ENCODE measurements at places on chromosomes 4 and X.

- DNase-seq = no peak
Measured at GRCh38 chrX:13574600-13574999, 5.2 kb downstream of the EGFL6 start.

DNA sequence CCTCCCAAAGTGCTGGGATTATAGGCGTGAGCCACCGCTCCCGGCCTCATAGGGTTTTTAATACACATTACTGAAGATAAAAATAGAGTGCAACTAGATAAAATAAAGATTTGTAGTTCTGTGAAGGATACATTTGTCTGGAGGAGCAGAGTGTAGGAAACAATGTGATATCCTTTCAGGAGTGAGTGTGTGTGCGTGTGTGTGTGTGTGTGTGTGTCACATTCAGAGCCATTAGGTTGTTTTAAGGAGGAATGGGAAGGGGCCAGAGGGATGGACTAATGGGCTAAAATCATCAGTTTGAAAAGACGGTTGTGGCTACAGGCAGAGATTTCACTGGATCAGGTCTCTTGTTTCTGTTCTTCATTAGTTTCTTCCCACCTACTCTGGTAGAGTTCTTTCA lies 40.0 kb downstream of the RBPJ start:
- no peak for DNase-seq

DNA sequence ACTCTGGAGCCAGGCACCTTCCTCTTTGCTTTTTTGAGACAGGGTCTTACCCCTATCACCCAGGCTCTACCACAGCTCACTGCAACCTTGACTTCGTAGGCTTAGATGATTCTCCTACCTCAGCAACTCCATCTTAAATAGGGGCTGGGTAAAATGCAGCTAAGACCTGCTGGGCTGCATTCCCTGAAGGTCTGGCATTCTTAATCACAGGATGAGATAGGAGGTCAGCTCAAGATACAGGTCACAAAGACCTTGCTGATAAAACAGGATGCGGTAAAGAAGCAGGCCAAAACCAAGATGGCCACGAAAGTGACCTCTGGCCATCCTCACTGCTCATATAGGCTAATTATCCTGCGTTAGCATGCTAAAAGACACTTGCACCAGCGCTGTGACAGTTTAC lies 770.8 kb upstream of the PRKX start:
- no peak for DNase-seq

GRCh38 chr4:185039508-185040273 lies 21.4 kb downstream of the HELT start:
- DNase-seq = peak; percentile 66

- DNase-seq = peak; percentile 12
Measured at GRCh38 chr4:42655921-42656678, 805 bp downstream of the ATP8A1 start.

GRCh38 chr4:8664031-8664805 lies 71.7 kb downstream of the CPZ start:
- DNase-seq = no peak

DNA sequence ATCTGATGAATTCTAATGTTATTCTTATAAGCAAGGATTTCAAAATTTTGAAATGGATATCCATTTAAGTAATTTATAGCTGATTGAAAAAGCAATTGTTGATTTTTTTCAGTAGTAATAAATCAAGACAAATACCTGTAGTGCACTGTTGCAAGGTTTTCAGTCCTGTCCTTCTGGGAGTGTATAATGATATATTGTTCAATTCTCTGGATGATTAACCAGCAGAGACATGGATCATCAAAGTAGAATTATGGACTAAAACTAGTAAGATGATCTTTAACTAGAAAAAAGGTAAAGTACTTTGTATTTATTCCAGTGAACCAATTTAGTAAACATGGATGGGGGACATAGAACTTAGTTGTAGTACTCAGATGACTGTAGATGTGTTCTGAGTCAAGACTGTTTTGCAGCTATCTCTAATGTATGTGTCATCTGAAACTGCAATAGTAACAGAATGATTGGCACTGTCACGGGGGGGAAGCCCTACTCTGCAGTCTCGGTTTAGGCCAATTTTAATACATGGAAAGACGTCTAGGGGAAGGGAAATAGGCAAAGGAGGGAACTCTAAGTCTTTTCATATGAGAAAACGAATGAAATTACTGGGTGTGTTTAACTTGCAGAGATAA lies 121.9 kb downstream of the GLRA3 start:
- no peak for DNase-seq

- no peak for DNase-seq
Measured at GRCh38 chr4:1492651-1493539, 86.7 kb upstream of the NKX1-1 start.

DNA sequence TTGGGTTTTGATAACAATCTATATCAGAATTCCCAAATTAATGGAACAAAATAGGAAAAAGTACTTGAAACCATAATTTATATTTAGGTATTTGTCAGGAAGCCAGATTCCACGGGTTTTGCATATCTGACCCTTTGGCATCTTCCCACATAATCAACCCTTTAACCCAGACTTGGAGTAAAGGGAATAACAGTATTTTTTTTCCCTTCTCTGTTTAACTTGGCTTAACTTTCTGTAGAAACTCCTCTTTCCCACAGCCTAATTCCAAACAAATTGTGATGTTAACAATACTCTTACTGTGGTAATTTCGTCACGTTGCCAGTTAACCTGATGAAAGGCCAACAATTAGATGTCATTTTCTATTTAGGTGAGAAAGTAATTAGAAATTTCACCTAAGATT lies 49.4 kb upstream of the GUCY1A1 start:
- DNase-seq = no peak

DNA sequence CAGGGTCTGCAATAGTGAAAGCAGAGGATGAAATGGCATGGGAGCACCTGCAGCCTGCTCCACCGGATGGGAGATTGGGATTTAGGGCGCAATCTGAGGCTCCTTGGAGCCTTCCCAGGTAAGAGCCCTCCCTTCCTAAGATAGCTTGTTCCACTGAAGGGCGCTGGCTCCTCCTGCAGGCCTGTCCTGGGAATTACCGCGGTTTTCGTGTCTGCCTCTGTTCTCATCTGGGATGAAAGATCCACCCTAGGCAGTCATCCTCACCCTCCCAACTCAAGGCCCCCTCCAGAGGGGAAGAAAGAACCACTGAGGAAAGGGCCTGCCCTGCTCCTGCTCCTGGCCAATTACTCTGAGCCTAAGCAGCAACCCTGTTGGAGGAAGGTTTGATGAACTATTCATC lies 547.5 kb downstream of the SMARCA1 start:
- DNase-seq = peak; percentile 6

DNA sequence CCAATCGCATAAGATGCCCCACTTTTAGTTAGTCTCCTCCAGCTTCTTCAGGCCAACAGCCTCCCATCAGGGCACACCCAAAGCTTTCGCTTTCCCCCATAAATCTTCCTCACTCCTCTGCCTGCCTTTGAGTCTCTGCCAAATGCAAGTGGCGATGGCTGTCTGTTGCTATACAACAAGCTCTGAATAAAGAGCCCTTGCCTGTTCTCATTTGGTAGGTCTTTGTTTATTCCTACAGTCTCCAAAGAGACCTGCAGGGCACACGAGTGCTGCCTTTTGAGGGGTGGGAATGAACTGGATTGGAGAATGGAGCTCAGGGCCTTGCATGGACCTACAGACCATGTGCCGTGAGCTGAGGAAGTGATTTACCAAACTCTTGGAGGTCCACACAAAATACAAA lies 52.2 kb upstream of the SOD3 start:
- DNase-seq = no peak

- DNase-seq = no peak
Measured at GRCh38 chrX:129614481-129615255, 40.1 kb downstream of the APLN start.

GRCh38 chr4:40285692-40286091 lies 49.4 kb upstream of the CHRNA9 start:
- no peak for DNase-seq

- peak; percentile 87 for DNase-seq
Measured at GRCh38 chr4:110087070-110087708, 111.2 kb downstream of the ELOVL6 start.

GRCh38 chr4:156754832-156755570 lies 216.6 kb downstream of the PDGFC start:
- peak; percentile 34 for DNase-seq

DNA sequence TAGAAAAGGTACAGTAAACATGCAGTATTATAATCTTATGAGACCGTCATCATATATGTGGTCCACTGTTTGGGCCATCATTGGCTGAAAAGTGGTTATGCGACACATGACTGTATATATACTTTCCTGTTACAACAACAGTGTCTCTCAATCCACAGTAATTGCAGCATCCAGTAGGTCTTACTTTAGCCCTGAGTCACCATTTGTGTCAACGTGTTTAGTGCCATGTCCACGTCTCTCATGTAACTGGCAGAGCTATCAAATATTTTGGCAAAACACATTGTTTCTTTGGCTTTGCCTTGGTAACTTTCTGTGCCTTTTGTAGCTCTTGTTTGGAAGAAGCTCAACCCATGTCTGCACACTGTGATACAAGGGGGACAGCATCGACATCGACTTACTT lies 73.8 kb downstream of the CD38 start:
- DNase-seq = no peak
